ENCODE measurements at places on chromosomes 3 and 15.

DNA sequence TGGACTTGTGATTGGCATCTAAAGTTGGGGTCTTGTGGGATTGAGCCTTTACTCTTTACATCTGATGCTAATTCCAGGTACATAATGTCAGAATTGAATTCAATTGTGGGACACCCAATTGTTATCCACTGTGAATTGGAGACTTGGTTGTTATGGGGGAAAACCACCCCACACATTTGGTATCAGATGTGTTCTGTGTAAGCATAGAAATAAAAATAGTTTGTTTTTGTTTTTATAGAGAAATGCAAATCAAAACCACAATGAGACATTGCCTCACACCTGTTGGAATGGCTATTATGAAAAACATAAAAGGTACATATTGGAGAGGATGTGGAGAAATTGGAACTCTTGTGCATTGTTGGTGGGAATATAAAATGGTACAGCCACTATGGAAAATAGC is 58.5 kb downstream of the CPA3 start:
- DNase-seq = no peak

GRCh38 chr3:108099679-108100428 is 9.0 kb upstream of the CD47 start:
- no peak for DNase-seq

DNA sequence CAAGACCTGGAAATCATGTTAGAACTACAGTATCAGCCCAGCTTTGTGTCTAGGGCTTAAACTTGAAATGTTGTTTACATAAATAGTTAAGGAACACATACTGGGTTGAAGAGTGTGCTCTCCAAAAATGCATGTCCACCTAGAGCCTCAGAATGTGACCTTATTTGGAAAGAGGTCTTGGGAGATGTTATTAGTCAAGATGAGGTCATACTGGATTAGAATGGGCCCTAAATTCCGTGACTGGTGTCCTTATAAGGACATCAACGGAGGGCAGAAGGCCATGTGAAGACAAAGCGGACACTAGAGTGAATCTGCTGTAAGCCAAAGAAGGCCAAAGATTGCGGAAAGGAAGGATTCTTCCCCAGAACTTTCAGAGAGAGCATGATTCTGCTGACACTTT is 759.2 kb upstream of the CFAP20DC start:
- DNase-seq = peak; percentile 8

- DNase-seq = no peak
These were observed 1.6 kb downstream of the TTC21A start for GRCh38 chr3:39109086-39109485.

DNA sequence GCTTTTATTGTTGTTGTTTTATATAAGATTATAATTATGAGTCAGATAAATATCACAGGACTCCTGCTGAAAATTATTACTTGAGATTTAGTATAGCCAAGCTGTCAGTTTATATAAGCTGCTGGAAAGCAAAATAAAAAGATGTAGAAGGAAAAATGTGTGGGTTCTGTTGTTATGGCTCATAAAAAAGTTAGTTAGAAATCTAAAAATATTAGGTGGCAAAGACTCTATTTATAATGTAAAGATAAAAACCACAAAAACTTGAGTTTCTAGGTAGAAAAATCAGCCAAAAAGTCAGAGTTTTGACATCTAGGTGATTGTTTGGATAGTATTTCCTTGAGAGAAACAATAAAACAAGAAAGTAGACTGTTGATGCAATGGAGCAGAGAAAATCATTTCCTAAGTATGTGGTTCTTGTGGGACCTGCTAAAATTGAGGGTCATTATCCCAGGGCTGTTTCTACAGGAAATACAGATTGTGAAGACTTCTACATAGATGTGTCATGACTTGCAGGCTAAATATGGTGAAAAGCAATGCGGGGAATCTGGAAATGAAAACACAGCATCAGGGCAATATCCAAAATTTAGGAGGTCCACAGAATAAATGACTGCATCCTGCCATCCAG is 1109.6 kb upstream of the CADM2 start:
- DNase-seq = no peak

- DNase-seq = no peak
These were observed 328.4 kb upstream of the NECTIN3 start for GRCh38 chr3:110743202-110743601.

GRCh38 chr15:36671017-36671416 is 91.6 kb downstream of the CDIN1 start:
- DNase-seq = no peak

- no peak for DNase-seq
These were observed 113.1 kb downstream of the EDEM1 start for GRCh38 chr3:5300638-5301037.

DNA sequence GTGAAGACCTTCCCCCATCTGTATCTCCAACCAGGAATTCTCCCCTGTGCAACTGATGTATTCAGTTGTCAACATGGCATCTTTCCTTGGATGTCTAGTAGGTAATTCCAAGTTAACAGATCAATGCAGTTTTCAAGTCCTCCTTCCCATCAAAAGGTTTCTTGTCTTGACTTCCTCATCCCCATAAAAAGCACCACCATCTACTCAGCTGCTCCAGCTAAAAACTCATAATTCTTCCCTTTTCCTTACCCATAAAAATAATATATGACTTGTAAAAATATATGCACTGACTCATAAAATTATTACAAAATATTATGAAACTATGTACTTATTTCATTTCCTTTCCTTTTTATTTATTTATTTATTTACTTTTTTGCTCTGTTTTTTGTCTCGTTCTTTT is 5.0 kb upstream of the CAND2 start:
- DNase-seq = no peak

DNA sequence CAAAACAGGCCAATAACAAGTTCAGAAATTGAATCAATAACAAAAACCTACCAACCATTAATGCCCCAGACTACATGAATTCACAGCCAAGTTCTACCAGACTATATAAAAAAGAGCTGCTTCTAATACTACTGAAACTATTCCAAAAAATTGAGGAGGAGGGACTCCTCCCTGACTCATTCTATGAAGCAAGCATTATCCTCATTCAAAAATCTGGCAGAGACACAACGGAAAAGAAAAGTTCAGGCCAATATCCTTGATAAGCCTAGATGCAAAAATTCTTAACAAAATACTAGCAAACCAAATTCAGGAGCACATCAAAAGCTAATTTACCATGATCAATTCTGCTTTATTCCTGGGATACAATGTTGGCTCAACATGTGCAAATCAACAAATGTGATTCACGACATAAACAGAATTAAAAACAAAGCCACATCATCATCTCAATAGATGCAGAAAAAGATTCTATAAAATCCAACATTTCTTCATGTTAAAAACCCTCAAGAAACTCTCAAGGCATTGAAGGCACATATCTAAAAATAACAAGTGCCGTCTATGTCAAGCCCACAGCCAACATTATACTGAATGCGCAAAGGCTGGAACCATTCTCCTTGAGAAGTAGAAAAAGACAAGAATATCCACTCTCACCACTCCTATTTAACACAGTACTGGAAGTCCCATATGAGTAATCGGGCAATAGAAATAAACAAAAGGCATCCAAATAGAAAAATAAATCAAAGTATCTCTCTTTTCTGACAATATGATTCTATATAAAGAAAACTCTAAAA is 573.6 kb upstream of the GRM7 start:
- no peak for DNase-seq

DNA sequence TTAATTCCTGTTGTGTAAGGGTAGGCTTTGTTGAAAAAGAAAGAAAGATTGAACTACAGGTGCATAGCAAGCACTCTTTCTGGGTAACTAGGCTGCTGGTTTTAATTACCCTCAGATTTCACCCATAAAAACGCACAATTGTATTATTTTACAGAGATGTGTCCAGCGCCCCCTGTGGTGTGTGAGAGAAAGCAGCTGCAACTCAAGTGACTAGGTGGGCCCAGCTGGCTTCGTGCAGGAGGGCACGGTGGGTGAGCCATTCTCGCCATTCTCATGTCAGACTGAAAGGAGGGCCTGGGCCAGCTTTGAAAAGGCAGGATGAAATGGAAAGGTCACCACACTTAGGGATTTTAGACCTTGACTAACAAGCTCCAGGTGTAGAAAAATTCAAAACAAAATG is 122.6 kb downstream of the LRIG1 start:
- DNase-seq = peak; percentile 15

GRCh38 chr3:66437341-66437929 is 63.4 kb downstream of the LRIG1 start:
- DNase-seq = no peak

DNA sequence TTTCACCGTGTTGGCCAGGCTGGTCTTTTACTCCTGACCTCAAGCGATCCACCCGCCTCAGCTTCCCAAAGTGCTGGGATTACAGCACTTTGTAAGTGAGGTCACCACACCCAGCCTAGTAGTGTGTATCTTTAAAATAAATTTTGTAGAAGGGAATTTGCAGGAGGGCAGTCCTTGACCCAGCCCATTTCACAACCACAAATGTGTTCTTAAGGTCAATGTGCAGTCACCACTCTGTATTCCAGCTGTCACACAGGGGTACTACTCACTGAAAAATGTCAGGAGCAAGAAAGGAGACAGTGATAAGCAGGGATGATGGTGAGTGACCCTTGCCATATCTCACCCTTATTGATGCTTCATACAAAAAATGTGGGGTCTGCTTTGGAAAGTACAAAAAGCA is 98.5 kb downstream of the FRMD5 start:
- no peak for DNase-seq

GRCh38 chr15:39922462-39923092 is 2.5 kb upstream of the GPR176 start:
- DNase-seq = no peak

DNA sequence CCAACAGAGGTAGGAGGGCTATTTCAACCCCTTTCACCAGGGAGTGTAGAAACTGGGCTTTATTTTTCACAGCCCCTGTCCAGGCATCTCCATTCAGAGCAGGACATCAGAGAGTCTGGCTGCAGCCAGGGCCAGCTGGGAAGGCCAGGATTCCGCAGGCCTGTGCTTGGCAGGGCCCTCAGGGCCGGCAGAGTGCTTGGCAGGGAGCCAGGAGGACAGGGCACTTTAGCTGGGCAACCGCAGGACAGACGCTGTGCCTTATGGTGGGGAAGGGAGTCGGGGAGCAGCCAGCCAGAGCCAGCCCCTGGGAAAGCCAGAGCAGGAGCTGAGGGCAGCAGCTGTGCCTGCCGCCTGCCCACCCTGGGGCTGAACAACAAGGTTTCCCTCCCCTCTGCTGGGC is 34.5 kb upstream of the IQCF6 start:
- no peak for DNase-seq

GRCh38 chr3:134854254-134854653 is 59.2 kb downstream of the EPHB1 start:
- no peak for DNase-seq

- DNase-seq = no peak
These were observed 568.4 kb upstream of the ZNF385D start for GRCh38 chr3:22319446-22319845.

GRCh38 chr3:129605203-129605921 is 1.1 kb downstream of the PLXND1 start:
- DNase-seq = peak; percentile 76

DNA sequence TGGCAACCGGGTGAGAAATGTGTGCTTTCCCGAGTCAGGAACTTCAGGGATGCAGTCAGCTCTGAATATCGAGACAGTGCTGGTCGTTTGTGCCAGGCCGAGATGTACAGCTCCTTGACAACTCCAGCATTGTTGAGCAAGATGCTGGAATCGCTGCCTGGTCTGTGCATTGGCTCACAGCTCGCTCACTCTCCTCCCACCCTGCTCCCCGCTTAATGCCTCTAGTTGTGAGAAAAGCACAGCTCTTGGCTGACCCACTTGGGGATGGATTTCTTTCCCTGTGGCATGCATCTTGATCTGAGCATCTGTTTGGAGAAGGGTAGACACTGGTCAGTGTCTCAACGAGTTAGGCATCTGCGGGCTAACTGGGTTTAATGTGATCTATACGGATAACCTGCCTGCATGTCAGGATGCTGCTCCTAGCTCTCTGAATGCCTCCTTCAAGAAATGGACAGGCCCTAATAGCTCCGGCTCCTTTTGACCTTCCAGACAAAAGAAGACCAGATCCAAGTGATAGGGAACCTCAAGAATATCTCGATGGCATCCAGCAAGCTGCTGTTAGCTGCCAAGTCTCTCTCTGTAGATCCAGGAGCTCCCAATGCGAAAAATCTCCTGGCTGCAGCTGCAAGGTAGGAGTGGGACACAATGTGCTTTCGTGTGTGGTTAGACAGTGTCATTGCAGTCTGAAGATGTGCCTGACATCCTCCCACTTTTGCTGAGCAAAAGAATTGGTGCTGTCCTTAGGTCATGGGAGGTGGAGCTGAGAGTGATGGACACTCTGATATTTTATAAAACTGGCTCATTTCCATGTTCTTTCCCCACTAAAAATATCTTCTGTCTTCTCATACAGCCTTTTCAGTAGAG is 302.2 kb upstream of the TPM1 start:
- DNase-seq = no peak

GRCh38 chr3:113697500-113698090 is 1.2 kb upstream of the USF3 start:
- DNase-seq = no peak

DNA sequence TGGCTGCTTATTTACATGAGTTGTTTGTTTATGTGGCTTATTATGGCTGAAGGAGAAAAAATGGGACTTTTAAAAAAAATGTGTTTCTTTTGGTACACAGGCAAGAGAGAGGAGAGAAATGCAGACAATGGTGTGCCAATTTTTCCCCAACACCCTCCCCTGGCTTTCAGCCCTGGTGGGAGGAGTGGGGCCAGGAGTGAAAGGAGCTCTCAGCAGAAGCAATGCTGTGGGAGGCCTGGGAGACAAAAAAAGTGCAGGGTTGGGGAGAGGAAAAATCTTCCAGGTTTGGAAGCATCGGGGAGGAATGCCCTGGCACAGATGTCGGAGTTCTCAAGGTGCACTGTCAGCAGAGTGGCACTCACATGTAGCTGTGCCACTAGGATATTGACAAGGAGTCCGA is 117.7 kb upstream of the FOXB1 start:
- DNase-seq = no peak

- no peak for DNase-seq
These were observed 30.8 kb downstream of the PLS1 start for GRCh38 chr3:142626971-142627370.

DNA sequence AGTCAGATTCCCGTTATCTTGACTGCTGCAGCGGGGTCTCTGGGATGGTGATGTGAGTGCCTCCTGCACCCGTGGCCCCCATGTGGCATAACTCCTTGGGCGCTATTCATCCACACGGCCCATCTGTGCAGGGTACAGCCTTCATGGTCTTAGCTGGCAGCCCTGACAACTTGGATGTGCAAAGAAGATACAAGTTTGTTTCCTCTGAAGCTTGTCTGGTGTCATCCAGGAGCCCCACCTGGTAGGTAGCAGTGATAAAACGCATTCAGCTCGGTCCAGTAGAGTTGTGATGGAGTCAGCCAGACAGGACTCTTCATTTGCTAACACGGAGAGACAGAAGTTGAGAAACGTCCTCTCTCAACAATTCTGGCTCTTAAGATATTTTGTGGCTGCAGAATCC is 53.3 kb downstream of the CORO2B start:
- no peak for DNase-seq

GRCh38 chr3:147361454-147362420 is 44.6 kb downstream of the ZIC4 start:
- DNase-seq = peak; percentile 57

- DNase-seq = no peak
These were observed 420.7 kb downstream of the ZNF385D start for GRCh38 chr3:21330293-21330692.

- DNase-seq = peak; percentile 42
These were observed 677.4 kb downstream of the SQOR start for GRCh38 chr15:46312133-46312740.

All from Daoy (cell line).